ENCODE measurements at places on chromosomes 16 and 17.

- DNase-seq, result no peak
These were observed 917 bp downstream of the YWHAE start for GRCh38 chr17:1398931-1399678.

DNA sequence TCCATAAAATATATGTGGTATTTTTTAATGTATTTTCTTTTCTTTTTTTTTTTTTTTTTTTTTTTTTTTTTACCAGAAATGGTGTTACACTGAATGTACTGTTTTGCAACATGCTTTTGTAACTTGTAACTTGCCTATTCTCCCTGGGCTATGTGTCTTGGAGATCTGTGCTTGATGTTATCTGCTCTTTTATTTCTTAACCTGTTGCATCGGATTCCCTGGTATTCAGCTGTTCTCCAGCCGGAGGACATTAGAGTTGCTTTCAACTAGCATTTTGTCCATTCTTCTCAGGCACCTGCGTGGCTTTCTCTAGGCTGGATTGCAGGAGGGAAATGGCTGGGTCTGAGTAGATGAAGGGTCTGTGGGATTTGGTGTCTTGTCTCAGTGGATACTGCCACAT lies 47.4 kb downstream of the KATNIP start:
- DNase-seq, result no peak

DNA sequence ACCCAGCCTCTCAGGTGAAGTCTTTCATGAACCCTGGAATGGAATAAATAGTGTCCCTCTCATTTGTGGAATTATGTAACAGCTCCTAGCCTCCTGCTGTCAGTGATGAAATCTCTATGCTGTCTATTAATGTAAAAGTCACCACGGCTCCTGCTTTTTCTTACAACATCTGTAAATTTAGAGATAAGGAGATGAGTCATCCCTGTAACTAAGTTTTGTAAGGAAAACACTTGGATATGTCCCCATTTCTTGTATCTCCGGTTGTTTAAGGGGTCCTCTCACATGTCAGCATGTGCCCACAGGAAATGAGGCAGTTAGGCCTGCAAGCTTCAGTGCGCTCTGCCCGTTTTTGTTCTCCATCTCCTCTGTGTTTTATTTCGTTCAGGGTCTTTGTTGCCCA lies 2.8 kb upstream of the NAT9 start:
- DNase-seq, result no peak

- no peak for DNase-seq
These were observed 4.2 kb upstream of the AXIN1 start for GRCh38 chr16:356741-357140.

DNA sequence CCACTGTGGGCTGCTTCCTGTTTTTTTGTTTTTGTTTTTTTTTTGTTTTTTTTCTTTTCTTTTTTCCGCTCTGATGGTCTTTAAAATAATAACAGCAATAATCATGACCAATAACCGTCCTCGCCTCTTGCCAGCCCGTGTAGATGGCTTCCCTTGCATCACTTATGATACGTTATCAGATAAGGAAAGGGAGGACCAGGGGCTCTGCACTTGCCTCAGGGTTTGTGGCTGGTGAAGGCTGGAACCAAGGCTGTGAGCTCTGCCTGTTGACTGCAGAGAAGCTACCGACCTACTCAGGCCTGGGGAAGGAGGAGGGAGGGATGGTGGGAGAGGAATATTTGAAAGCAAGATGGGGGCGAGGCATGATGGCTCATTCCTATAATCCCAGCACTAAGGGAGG lies 114.0 kb upstream of the SDK2 start:
- DNase-seq, result no peak

- no peak for DNase-seq
These were observed 8.8 kb downstream of the SEC14L5 start for GRCh38 chr16:4966736-4967453.

- DNase-seq, result no peak
These were observed 9.5 kb downstream of the MTMR4 start for GRCh38 chr17:58504826-58505351.

DNA sequence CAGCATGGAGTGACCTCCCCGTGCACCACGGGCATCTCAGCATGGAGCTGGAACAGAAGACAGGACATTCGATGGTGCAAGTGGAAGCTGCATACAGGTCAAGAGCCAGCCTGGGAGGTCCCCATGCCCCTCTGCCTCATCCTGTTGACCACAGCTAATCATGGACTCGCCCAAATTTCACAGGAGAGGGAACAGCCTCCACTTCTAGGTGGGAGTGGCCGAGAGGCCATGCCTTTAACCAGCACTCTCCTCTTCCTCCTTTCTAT lies 3.8 kb upstream of the SLC47A2 start:
- no peak for DNase-seq

GRCh38 chr16:5882087-5882640 lies 784.6 kb upstream of the EEF2KMT start:
- no peak for DNase-seq
